ENCODE measurements at places on chromosomes 4 and X. TPM values are rescaled to one million over a fixed set of nuclear protein-coding genes. Genes with fewer than 3 reads are reported as not detected.

- DNase-seq: no peak
Measured at GRCh38 chr4:129738175-129738574, 642.2 kb downstream of the C4orf33 start.

GRCh38 chr4:8647626-8648025 is 55.1 kb downstream of the CPZ start:
- peak; percentile 31 for DNase-seq

DNA sequence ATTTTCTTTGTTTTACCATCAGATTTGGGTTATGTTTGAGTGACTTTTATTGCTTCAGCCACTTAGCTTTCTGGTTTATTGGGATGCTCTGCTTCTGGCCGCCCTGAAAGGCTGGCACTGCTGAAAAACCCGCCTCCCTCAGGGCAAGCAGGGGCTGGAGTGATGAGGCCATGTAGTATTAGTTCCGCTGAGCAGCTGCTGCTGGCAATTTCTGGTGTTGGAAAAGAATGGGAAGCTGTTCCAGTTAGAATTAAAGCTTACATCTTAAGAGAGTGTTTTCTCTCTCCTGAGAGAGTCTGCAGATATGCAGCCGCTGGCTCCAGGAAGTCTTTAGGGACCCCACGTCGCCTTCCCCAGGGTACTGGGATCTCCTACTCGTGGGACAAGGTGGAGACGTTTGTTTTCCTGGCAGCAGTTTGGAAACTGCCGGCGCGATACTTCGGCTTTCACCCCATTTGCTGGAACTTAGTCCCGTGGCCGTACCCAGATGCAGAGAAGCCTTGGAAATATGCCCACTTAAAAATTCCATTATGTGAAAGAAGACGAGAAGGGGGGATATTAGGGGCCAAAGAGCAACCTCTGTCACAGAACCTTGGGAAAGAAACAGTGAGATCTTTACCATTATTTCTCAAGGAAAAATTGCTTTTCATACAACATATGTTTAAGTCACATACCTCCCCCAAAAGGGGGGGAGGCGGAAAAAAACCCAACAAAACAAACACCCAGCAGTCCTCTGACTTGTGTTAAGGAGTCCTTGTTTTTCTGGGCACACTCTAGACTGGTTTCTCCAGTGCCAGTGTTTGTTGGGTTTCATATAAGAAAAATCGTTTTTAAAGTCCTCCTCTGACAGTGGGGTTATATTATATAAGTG is 72.6 kb downstream of the TMEM131L start:
- DNase-seq: peak; percentile 76

DNA sequence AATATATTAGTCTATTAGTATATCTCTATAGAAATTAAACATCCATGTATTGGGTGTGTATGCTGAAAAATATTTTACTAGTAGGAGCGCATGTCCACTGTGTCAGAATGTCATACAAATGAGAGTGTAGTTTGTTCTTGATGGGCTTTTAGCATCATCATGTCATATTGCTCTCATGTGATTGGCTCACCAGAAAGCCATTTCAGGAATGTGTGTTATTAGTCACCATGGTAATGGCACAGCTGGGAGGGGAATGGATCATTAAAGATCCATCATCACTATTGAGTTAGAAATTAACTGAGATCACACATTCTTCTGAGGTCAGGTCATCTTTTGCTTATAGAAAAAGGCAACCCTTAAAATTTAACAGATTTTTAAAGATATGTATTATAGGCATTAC is 77.3 kb downstream of the PHEX start:
- no peak for DNase-seq

- DNase-seq: no peak
Measured at GRCh38 chr4:118953276-118953675, 64.6 kb downstream of the SYNPO2 start.

- DNase-seq: no peak
Measured at GRCh38 chr4:16764622-16765021, 133.8 kb downstream of the LDB2 start.

Gene SMPX
- not detected for total RNA-seq

Gene GSX2
- not detected for total RNA-seq

Gene PIN4
- 7.1 TPM for total RNA-seq

Gene CHRNA9
- not detected for total RNA-seq

Gene JCHAIN
- 12.8 TPM for total RNA-seq
